ENCODE measurements at places on chromosomes 2 and 18.

DNA sequence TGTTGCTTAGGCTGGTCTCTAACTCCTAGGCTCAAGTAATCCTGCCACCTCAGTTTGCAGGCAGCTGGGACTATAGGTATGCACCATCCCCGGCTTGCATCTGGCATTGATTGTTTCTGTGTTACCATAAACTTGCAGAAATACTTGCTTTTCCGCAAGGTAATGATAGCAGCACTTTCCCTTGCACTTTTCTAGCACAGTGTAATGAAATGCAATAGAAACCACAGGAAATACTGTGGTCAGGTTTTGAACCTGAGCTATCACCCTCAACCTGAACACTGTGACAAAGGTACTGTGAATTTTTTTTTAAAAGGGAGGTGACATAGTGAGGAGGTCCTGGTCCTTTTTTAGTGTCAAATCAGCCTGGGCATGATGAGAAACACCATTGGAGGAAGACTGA, 38.3 kb downstream of the DHRS9 start:
- no peak overlapping the region for H3K4me3 ChIP-seq
- no peak for DNase-seq
- no peaks in the 10 kb centered on the region for H3K36me3 ChIP-seq
- peaks cover 44% of the 10 kb centered on the region for H3K4me1 ChIP-seq

- no peak overlapping the region for H3K27ac ChIP-seq
- H3K4me3 ChIP-seq, result no peak overlapping the region
- no peak for DNase-seq
- H3K36me3 ChIP-seq, result peaks cover 40% of the 10 kb centered on the region
- no peaks in the 10 kb centered on the region for H3K27me3 ChIP-seq
- H3K4me1 ChIP-seq, result no peaks in the 10 kb centered on the region
These were observed 62.3 kb upstream of the STON1 start for GRCh38 chr2:48467637-48468036.

GRCh38 chr2:14901737-14902136, 269.2 kb downstream of the LRATD1 start:
- no peak for DNase-seq
- no peaks in the 10 kb centered on the region for H3K4me1 ChIP-seq
- no peaks in the 10 kb centered on the region for H3K27me3 ChIP-seq
- H3K36me3 ChIP-seq, result no peaks in the 10 kb centered on the region

GRCh38 chr2:106843910-106844250, 42.1 kb downstream of the ST6GAL2 start:
- H3K36me3 ChIP-seq, result no peaks in the 10 kb centered on the region
- H3K27me3 ChIP-seq, result no peaks in the 10 kb centered on the region
- H3K27ac ChIP-seq, result no peak overlapping the region
- no peak for DNase-seq
- H3K4me1 ChIP-seq, result no peaks in the 10 kb centered on the region

- no peaks in the 10 kb centered on the region for H3K4me1 ChIP-seq
- H3K36me3 ChIP-seq, result no peaks in the 10 kb centered on the region
- no peaks in the 10 kb centered on the region for H3K27me3 ChIP-seq
- no peak overlapping the region for H3K4me3 ChIP-seq
These were observed 1162.8 kb downstream of the DSC3 start for GRCh38 chr18:29879763-29880162.

DNA sequence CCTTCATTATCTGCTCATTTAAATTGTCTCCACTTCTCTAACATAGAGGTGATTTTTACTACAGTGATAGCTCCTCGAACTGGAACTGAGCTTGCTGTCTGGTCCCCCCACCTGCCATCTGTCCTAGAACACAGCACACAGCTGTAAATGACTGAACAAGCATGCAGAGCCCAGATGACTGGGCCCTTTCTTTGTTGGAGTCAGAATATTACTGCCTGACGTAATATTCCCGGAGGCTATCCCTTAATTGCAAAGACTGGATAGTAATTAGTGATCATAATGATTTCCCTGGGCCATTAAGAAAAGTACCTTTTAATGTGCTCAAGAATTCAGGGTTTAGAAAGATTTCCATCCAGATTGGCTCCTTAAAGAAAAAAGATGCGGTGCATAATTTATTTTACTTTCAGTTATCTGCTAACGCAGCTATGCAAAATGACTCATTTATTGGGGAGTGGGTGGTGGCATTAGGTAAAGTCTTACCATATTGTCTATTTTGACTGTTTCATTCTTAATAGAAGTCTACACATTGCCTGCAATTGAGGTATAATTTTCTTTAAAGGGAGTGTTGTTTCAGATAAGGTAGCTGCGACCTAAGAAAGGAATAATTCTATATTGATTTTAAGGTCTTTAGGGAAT, 84.4 kb downstream of the MAP4K4 start:
- peaks cover 82% of the 10 kb centered on the region for H3K4me1 ChIP-seq
- no peak for DNase-seq
- peak overlapping the region; percentile 44 for H3K4me3 ChIP-seq
- peaks cover 2% of the 10 kb centered on the region for H3K36me3 ChIP-seq
- H3K27me3 ChIP-seq, result no peaks in the 10 kb centered on the region

GRCh38 chr18:57150828-57151227, 3.9 kb downstream of the BOD1L2 start:
- H3K4me3 ChIP-seq, result no peak overlapping the region
- H3K27me3 ChIP-seq, result peaks cover 41% of the 10 kb centered on the region
- DNase-seq, result no peak
- H3K4me1 ChIP-seq, result no peaks in the 10 kb centered on the region

GRCh38 chr2:54669677-54670484, 53.6 kb upstream of the EML6 start:
- DNase-seq, result no peak
- peaks cover 4% of the 10 kb centered on the region for H3K27me3 ChIP-seq
- no peak overlapping the region for H3K27ac ChIP-seq
- peaks cover 36% of the 10 kb centered on the region for H3K4me1 ChIP-seq
- H3K4me3 ChIP-seq, result no peak overlapping the region

- peaks cover 15% of the 10 kb centered on the region for H3K4me1 ChIP-seq
- peak; percentile 69 for DNase-seq
- peaks cover 51% of the 10 kb centered on the region for H3K27me3 ChIP-seq
- no peaks in the 10 kb centered on the region for H3K36me3 ChIP-seq
These were observed 1.3 kb upstream of the DPYSL5 start for GRCh38 chr2:26846334-26847306.

DNA sequence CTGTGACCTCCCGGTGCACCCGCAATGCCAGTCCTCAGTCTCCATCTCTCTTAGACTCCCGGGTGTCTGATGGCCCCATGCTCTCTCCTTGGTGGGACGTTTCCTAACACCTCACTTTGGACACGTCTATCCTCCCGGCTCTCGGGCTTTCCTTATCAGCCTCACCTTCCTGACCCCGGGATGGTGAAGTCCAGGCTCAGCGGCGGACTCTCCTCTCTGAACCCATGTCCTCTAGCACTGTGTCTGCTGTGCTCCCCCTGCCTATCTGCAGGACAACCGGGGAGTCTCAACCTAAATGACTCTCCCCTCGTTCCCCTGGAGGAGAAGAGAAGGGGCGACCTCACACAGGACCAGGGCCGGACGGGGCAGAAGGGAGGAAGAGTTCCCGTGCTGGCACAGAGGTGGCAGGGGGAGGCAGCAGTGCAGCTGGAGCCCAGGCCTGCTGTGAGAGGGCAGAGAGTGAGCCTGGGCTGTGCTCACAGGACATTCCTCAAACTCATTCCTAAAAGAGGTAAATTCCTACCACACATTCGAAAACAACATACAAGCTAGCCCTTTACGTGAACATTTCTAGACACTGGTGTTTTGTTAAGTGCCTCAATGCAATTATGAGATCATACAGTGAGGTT, 41.9 kb downstream of the MBP start:
- no peak for DNase-seq
- H3K36me3 ChIP-seq, result peaks cover 22% of the 10 kb centered on the region
- H3K4me1 ChIP-seq, result peaks cover 48% of the 10 kb centered on the region
- H3K27me3 ChIP-seq, result no peaks in the 10 kb centered on the region

DNA sequence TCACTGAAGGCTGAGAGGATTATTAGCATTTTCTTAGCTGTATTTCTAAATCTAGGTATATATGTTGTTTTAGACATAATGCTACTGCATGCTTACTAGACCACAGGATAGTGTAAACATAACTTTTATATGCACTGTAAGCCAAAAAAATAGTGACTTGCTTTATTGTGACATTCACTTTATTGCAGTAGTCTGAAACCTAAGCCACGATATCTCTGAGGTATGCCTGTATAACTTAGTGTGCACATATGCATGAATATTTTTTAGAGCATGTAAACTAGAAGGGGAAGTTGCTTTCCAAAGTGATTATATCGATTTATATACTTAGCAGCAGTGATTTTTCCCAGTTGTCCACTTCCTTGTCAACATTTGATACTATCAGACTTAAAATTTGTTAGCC, 81.8 kb downstream of the SOS1 start:
- no peak overlapping the region for H3K27ac ChIP-seq
- no peaks in the 10 kb centered on the region for H3K27me3 ChIP-seq
- peaks cover 12% of the 10 kb centered on the region for H3K36me3 ChIP-seq
- no peak overlapping the region for H3K4me3 ChIP-seq
- no peaks in the 10 kb centered on the region for H3K4me1 ChIP-seq

GRCh38 chr2:173750353-173750801, 214.8 kb downstream of the SP3 start:
- no peak overlapping the region for H3K4me3 ChIP-seq
- peaks cover 11% of the 10 kb centered on the region for H3K27me3 ChIP-seq
- H3K4me1 ChIP-seq, result no peaks in the 10 kb centered on the region
- H3K27ac ChIP-seq, result no peak overlapping the region
- H3K36me3 ChIP-seq, result no peaks in the 10 kb centered on the region
- no peak for DNase-seq

DNA sequence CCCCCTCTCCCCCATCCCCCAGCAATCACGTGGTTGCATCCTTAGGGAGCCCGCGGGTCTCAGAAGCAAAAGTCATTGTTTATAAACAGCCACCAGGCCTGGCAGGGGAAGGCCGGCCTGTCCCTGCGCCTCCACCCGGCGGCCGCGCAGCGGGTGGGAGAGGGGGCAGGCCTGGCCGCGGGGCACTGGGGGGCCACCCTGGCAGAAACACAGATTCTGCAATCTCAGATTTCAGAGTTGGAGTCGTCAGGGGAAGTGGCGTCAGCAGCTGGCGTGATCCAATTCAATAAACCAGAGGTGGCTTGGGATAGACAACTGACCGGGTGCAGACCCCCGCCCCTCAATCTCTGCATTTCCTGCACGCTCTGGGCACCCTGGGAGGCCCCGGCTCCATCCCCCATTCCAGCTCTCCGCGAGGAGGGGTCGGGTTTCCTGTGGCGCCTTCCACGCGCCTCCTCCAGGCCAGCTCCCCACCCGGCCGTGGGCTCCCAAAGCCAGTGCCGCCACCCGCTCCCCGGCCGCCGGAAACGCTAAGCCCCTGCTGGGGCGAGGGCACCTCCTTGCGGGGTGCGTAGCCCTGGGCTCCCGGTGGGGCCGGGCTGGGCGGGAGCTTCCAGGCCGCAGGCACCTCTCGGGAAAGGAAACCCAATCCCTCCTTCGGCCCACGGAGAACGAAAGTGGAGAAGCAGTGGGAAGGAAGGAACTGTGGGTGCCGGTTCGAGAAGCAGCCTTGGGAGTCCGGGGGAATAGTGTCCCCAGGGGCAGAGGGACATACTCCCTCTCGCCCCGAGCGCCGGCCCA, 1.1 kb downstream of the BIN1 start:
- no peaks in the 10 kb centered on the region for H3K36me3 ChIP-seq
- no peak overlapping the region for H3K27ac ChIP-seq
- peak overlapping the region; percentile 50 for H3K4me3 ChIP-seq
- DNase-seq, result no peak

DNA sequence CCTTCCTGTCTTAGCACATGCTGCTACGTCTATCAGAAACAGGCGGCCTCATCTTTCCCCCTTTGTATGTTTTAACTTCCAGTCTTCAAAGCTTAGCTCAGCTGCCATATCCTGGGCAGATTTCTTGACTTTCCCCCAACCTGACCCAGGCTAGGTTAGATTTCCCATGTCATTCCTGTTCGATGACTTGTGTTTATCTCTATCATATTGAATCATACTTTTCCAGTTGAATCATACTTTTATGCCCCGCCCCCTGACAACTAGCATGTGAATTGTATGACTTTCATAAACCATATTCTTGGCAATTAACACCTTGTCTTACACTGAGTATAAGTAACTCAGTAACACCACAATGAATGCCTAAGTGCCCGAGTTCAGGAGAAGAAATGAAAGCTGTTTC, 128.3 kb downstream of the CYRIA start:
- H3K27ac ChIP-seq, result no peak overlapping the region
- no peak overlapping the region for H3K4me3 ChIP-seq
- H3K27me3 ChIP-seq, result peaks cover 11% of the 10 kb centered on the region
- no peak for DNase-seq
- no peaks in the 10 kb centered on the region for H3K36me3 ChIP-seq

DNA sequence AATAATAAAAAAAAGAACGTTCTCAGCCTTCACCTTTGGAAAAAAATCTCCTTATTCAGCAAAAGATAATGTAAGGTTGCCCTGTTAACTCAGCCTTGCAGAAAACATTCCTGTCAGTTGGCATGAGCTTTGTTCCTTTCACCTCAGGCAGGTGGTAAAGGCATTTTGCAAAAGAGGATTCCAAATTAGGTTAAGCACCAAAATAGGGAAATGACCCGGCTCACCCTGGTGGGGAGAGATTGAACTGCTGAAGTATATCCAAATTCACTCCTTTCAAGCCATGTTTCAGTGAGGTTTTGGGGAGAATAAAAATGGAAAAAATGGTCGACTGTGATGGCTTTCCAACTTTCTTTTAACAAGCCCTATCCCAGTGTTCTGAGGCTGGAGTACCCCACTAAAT, 1988.8 kb upstream of the PIK3C3 start:
- DNase-seq, result no peak
- no peaks in the 10 kb centered on the region for H3K4me1 ChIP-seq
- no peak overlapping the region for H3K4me3 ChIP-seq
- no peak overlapping the region for H3K27ac ChIP-seq

DNA sequence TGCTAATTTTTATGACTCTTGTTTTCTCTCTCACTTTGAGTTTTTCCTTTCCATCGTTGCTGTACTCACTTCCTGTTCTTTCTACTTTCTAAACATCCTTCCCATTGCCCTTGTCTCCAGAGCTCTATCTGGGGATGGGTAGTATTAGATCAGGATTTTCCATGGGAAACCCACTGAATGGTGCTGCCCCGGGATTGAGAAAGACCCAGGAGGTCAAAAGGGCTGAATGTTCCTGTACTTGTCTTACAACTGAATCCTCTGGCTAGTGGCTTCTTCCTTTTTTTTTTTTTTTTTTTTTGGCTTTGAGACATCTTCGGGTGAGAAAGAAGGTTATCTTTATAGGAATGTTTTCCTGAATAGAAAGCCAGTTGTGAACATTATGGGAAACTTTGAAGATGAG, 364.8 kb upstream of the SLC14A2 start:
- no peaks in the 10 kb centered on the region for H3K36me3 ChIP-seq
- no peaks in the 10 kb centered on the region for H3K4me1 ChIP-seq
- DNase-seq, result no peak
- no peak overlapping the region for H3K27ac ChIP-seq
- no peak overlapping the region for H3K4me3 ChIP-seq
- H3K27me3 ChIP-seq, result peaks cover 4% of the 10 kb centered on the region

GRCh38 chr2:97907369-97908100, 88.2 kb downstream of the TMEM131 start:
- no peaks in the 10 kb centered on the region for H3K27me3 ChIP-seq
- H3K27ac ChIP-seq, result peak overlapping the region; percentile 63
- peaks cover 41% of the 10 kb centered on the region for H3K4me1 ChIP-seq
- no peak for DNase-seq
- H3K36me3 ChIP-seq, result peaks cover 50% of the 10 kb centered on the region
